ENCODE measurements at places on chromosomes 1 and 21. TPM values are rescaled to one million over a fixed set of nuclear protein-coding genes. Genes with fewer than 3 reads are reported as not detected.

- H3K27ac ChIP-seq: no peak overlapping the region
- H3K4me1 ChIP-seq: peaks cover 6% of the 10 kb centered on the region
- no peak overlapping the region for H3K4me3 ChIP-seq
- peaks cover 42% of the 10 kb centered on the region for H3K27me3 ChIP-seq
- H3K36me3 ChIP-seq: no peaks in the 10 kb centered on the region
- no peak for DNase-seq
These were observed 38.2 kb downstream of the BRINP2 start for GRCh38 chr1:177208920-177209319.

The PCSK9 gene
- total RNA-seq: 4.5 TPM

The MRPL39 gene
- 63.1 TPM for total RNA-seq

The SLAMF7 gene
- not detected for total RNA-seq

The TRMT13 gene
- 19.7 TPM for total RNA-seq

DNA sequence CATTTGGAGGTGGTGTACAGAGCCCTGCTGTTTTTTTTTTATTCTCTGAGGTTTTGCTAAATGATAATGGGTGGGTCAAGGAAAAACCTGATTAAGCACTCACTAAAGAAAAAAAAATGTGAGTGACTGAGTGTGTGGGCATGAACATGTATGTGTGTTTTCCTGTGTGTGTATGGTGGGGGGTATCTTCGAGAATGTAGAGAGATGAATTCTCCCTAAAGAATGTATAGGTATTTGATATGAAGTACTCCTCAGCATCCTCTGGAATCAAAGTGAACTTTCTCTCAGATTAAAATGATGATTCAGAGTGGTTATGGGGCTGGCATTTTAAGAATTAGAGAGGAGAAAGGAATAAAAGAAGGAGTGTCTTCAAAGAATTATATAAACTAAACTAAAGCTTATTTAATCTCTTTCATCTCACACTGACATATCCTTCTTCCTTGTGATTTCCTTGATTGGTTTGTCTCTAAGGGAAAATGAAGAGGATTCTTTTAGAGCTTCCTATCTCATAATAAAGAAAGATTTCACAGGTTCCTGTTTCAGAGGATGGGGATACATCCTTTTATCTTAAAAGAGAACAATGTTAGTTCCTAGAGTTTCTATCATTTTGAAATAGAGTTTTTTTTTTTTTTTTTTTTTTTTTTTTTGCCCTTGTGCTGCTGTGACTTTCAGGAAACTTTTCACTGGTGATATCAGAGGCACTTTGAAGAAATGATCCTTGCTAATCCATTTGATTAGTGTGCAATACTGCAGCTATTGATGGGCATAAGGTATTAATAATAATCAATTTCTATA is 23.9 kb downstream of the S1PR1 start:
- H3K4me3 ChIP-seq: no peak overlapping the region
- no peak overlapping the region for H3K27ac ChIP-seq
- peaks cover 9% of the 10 kb centered on the region for H3K4me1 ChIP-seq
- no peaks in the 10 kb centered on the region for H3K36me3 ChIP-seq

GRCh38 chr1:36236302-36236701 is 12.1 kb downstream of the THRAP3 start:
- no peak overlapping the region for H3K4me3 ChIP-seq
- H3K4me1 ChIP-seq: peaks cover 16% of the 10 kb centered on the region
- DNase-seq: no peak

The SPRR4 gene
- total RNA-seq: not detected

DNA sequence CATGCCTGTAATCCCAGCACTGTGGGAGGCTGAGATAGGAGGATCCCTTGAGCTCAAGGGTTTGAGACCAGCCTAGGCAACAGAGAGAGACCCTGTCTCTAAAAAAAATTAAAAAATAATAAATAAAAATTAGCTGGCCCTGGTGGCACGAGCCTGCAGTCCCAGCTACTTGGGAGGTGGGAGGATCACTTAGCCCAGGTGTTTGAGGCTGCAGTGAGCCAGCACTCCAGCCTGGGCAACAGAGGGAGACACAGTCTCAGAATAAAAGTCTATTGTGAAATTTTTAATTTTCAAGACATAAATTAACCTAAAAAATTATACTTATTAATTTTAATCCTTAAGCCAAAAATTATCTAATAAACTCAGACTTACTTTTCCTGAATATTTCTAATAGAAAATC is 131.2 kb upstream of the ZNHIT6 start:
- no peak overlapping the region for H3K4me3 ChIP-seq
- H3K27me3 ChIP-seq: no peaks in the 10 kb centered on the region
- no peaks in the 10 kb centered on the region for H3K4me1 ChIP-seq
- DNase-seq: no peak

DNA sequence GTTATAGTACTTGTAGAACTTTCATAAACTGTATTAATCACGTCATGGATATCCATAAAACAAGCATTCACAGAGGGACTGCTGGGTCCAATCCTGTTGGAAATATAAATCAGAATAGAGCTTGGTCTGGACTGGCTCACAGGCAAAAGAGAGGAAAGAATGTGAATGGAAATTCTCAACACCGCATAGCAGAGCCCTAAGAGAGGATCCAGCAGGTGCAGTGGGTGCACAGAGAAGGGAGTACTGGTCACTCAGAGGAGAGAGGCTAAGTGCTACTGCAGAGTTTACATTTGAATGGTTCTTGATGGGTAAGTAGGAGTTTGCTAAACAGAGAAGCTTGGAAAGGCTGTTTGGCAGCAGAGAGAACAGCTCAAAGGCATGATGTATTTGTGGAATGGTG is 231.7 kb downstream of the PAPPA2 start:
- H3K36me3 ChIP-seq: no peaks in the 10 kb centered on the region
- no peaks in the 10 kb centered on the region for H3K27me3 ChIP-seq
- no peak for DNase-seq
- H3K4me3 ChIP-seq: no peak overlapping the region
- peaks cover 2% of the 10 kb centered on the region for H3K4me1 ChIP-seq

GRCh38 chr1:47688461-47689296 is 250.8 kb downstream of the FOXD2 start:
- no peaks in the 10 kb centered on the region for H3K36me3 ChIP-seq
- H3K4me1 ChIP-seq: peaks cover 80% of the 10 kb centered on the region
- H3K27ac ChIP-seq: no peak overlapping the region
- H3K4me3 ChIP-seq: no peak overlapping the region
- H3K27me3 ChIP-seq: no peaks in the 10 kb centered on the region
- no peak for DNase-seq

The YBEY gene
- 42.2 TPM for total RNA-seq

DNA sequence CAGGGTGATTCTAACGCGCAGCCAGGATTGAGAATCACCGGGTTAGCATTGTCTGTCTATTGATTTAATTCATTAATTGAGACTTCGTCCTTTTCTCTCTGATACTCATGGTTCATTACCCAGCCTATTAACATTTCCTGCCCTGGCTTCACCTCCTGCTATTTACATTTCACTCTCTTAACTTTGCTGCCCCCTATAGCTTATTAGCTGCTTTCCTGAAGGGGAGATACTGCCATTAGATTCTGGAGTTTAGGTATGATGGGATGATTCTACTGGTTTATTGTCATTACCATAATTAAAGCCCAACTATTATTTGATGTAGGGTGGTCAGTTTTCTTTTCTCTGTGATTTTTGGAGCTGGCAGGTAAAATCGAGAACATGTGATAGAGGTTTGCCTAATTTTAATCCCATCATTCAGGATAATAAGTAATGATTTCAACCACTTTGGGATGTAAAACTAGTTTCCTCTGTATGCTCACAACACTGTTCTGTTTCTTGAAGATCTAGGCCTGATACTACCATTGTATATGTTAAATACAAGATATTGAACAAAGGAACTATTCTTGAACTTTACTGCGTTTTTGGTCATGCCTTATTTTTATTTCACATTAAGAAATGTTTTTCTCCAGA is 6.4 kb downstream of the PPP2R5A start:
- H3K36me3 ChIP-seq: no peaks in the 10 kb centered on the region
- H3K27me3 ChIP-seq: no peaks in the 10 kb centered on the region
- peak; percentile 80 for DNase-seq
- H3K27ac ChIP-seq: no peak overlapping the region
- no peak overlapping the region for H3K4me3 ChIP-seq
- H3K4me1 ChIP-seq: peaks cover 21% of the 10 kb centered on the region

DNA sequence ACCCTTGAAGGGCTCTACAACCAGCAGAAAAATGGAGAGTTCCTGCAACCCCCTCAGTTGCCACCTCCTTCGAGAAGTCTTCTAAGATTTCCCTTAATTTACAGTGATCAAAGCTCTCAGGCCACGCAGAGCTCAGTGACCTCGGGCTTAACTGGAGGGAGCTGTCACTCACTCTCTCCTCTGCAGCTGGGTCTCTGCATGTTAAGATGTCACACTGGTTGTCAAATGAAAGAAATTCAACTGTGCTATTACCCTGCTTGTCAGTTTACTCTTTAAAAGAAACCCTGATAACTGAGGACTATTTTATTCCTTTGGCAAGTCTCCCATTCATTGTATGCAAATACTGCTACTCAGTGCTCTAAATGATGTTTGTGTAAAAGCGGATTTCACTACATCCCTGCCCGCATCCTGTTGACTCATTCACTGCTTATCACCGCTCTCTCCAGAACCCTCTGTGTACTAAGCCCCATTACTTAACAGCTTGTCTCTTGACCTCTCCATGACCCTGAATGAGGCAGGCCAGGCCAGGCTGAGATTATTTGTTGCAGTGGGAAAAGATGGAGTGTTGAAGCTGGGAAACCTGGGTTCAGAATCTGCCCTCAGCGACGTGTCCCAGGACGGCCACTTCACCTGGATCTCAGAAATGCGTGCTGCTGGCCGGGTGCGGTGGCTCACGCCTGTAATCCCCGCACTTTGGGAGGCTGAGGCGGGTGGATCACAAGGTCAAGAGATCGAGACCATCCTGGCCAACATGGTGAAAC is 13.7 kb downstream of the DHRS3 start:
- H3K4me3 ChIP-seq: no peak overlapping the region
- no peaks in the 10 kb centered on the region for H3K4me1 ChIP-seq
- no peak for DNase-seq
- no peak overlapping the region for H3K27ac ChIP-seq

The PTGER3 gene
- under 0.01 TPM for total RNA-seq

The GNG12 gene
- 30.3 TPM for total RNA-seq

DNA sequence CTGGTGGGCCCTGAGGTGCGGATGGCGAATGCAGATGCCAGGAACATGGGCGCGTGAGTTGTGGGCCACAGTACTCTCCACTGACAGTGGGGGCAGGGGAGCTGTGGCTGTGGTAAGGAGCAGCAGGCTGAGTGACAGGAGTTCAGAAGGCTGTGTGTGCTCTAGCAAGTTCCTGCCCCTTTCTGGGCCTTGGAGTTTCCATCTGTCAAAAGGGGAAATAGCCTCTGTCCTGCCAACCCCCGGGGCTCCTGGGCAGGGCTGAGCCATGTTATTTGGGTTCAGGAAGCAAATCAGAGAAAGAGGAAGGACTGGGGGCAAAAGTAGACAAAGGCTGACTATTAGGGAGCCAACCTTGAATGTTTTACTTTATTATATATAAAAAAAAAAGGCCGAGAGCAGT is 19.5 kb upstream of the MFN2 start:
- no peaks in the 10 kb centered on the region for H3K4me1 ChIP-seq
- no peak for DNase-seq
- no peaks in the 10 kb centered on the region for H3K36me3 ChIP-seq
- no peaks in the 10 kb centered on the region for H3K27me3 ChIP-seq

- peaks cover 12% of the 10 kb centered on the region for H3K4me1 ChIP-seq
- H3K27ac ChIP-seq: no peak overlapping the region
- H3K4me3 ChIP-seq: no peak overlapping the region
- no peaks in the 10 kb centered on the region for H3K36me3 ChIP-seq
- peak; percentile 78 for DNase-seq
- H3K27me3 ChIP-seq: peaks cover 97% of the 10 kb centered on the region
These were observed 121.8 kb upstream of the WNT4 start for GRCh38 chr1:22264464-22265341.

The PARP1 gene
- total RNA-seq: 345 TPM

GRCh38 chr1:207828485-207829158 is 76.8 kb downstream of the CD46 start:
- H3K36me3 ChIP-seq: no peaks in the 10 kb centered on the region
- H3K4me3 ChIP-seq: no peak overlapping the region
- peak; percentile 70 for DNase-seq
- H3K27me3 ChIP-seq: no peaks in the 10 kb centered on the region
- H3K27ac ChIP-seq: no peak overlapping the region

The SYT14 gene
- 8.9 TPM for total RNA-seq

DNA sequence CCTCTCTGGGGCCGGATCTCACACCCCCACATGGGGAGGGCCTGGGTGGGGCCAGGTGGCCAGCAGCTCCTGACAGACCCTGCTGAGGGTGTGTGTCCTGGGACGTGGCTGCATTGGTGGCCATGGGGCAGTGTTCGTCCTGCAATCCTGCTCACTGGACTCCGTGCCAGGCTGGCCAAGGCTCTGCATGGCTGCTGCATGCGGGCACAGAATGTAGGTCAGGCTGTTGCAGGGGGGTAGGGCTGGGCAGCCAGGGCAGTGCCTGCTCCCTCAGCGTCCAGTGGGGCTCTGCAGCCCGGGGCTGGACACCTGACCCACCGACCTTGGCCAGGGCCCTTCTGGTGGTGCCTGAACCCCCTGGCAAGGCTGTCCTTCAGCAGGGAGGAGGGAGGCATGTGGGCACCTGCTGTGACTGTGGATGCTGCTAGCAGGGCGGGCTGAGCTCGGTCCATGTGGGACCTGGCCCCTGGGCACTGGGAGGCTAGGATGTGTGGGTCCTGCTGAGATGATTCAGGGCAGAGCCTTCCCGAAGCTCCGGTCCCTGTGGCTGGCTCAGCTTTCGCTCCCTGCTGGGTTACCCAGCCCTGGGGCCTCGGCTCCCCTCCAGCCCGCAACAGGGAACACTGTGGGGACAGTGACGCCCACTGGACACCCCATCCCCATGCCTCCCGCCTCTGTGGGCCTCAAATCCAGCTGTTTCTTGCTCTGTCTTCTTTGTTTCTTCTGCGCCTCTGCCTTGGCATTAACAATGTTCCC is 14.9 kb upstream of the PLCH2 start:
- no peaks in the 10 kb centered on the region for H3K36me3 ChIP-seq
- no peak for DNase-seq
- H3K27ac ChIP-seq: no peak overlapping the region

GRCh38 chr1:154335025-154335714 is 9.8 kb downstream of the ATP8B2 start:
- DNase-seq: peak; percentile 94
- H3K27ac ChIP-seq: peak overlapping the region; percentile 53
- no peak overlapping the region for H3K4me3 ChIP-seq
- no peaks in the 10 kb centered on the region for H3K4me1 ChIP-seq

The GUCA2B gene
- not detected for total RNA-seq
